ENCODE measurements at places on chromosomes 13 and 19. TPM values are rescaled to one million over a fixed set of nuclear protein-coding genes. Genes with fewer than 3 reads are reported as not detected.
A peak's percentile ranks its signal among the peaks of the same experiment; 100 is the strongest.

ZNF221 gene
- 1.6 TPM for total RNA-seq

GRCh38 chr13:53368948-53369347 is 340.3 kb downstream of the OLFM4 start:
- H3K27ac ChIP-seq, result no peak overlapping the region
- H3K36me3 ChIP-seq, result no peaks in the 10 kb centered on the region
- H3K27me3 ChIP-seq, result no peaks in the 10 kb centered on the region
- no peak overlapping the region for H3K4me3 ChIP-seq
- H3K4me1 ChIP-seq, result no peaks in the 10 kb centered on the region
- no peak for DNase-seq

DNA sequence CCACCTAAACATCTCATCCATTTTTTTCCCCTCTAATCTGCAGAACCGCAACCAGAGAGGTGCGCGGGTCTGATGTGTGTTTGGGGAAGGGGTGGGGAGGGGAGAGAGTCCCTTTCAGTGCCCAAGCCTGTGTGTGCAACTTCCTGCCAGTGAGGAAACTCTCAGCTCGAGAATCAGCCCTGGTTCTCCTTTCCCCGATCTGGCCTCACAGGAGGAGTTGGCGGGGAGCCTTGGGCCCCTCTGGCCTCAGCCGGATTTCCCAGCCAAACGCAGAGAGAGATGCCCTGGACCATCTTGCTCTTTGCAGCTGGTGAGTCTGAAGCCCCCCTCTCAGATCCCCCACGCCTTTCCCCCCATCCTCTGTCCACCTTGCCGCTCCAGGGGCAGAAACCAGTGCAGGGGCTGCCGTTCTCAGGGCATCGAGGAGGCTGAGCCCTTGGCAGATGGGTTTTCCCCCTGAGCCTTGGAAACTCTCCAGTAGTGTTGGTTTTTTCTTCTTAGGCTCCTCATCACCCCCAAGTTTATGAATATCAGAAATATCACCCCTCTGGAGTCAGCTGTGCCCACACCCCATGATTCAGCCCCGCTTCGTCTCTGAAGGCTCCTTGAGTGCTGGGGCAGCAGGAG is at the start of gene C19orf38:
Gene C19orf38 (plus strand): TSS at position 186 of the 627 bp plus-strand sequence. CDS start 94 bp downstream, at position 280.
- peak within 1 kb of the TSS; percentile 60 for H3K4me3 ChIP-seq
- H3K27me3 ChIP-seq, result no peaks in the 10 kb centered on the region
- peaks cover 3% of the 10 kb centered on the region for H3K36me3 ChIP-seq

DNA sequence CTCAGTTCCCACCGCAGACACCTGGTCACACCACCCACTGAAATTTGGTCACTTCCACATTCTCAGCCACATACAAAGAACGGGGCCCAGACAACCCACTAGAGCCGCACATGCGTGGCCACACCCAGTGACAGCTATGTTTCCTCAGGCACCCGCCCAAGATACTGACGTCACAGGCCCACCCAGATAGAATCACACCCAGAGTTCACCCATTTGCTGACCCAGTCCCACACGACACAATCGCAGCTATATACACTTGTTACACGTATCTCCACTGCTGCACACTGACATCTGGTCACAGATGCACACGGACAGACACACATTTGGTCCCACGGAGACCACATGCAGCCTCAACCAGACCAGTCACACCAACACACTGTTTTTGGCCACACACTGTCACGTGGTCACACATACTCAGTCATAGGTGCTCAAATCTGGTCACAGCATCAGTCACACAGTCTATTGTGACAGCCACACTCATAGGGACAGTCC is 2.9 kb downstream of the NUMBL start:
- no peaks in the 10 kb centered on the region for H3K27me3 ChIP-seq
- peaks cover 2% of the 10 kb centered on the region for H3K4me1 ChIP-seq
- DNase-seq, result no peak
- no peak overlapping the region for H3K27ac ChIP-seq
- peaks cover 11% of the 10 kb centered on the region for H3K36me3 ChIP-seq

- H3K4me3 ChIP-seq, result no peak overlapping the region
- no peaks in the 10 kb centered on the region for H3K36me3 ChIP-seq
- no peaks in the 10 kb centered on the region for H3K27me3 ChIP-seq
- DNase-seq, result no peak
Observed at GRCh38 chr19:13727798-13728197, 36.5 kb upstream of the MRI1 start.
